ENCODE measurements at places on chromosomes 2 and 18.

DNA sequence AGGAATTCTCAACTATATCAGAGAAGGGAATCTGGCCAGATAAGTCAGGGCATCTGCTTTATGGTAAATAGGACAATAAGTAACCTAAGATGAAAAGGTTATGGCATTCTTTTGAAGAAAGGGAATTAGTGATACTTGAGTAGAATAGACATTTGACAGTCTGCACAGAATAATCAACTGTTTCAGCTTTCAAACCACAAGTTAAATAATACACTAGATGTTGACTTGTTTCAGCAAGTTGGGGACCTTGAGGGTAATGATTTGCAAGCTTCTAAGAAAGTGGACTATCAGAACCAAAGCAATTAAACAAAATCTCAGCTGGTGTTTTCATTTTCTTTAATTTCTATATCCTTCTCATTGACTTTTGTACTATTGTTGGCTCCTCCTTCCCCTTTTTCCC, 54.5 kb downstream of the SLC39A10 start:
- no peak for DNase-seq

- DNase-seq, result no peak
These were observed 167.0 kb downstream of the NDUFA10 start for GRCh38 chr2:239858179-239858578.

- DNase-seq, result no peak
These were observed 81.3 kb downstream of the MOGAT1 start for GRCh38 chr2:222752746-222753145.

- DNase-seq, result no peak
These were observed 241.4 kb downstream of the NCKAP5 start for GRCh38 chr2:133326652-133327397.

DNA sequence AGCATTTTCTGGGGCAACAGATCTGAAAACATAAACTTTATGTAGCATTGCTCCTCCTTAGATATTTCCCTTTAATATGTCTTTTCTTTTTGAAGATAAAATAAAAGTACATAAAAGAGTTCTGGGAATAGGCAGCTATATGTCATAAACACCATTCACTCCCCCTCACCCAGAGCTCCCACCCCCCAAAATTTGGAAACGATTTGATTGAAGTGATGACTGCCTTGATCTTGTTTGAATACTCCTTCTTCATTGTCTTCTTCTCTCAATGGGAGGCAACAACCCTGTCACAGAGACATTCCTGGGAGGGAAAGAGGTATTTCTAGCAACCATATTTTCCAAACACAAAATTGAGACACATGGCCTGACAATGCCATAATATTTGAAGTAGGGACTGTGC, 369.3 kb downstream of the ARHGAP15 start:
- DNase-seq, result no peak

- peak; percentile 33 for DNase-seq
These were observed 27.4 kb downstream of the HPCAL1 start for GRCh38 chr2:10329880-10330699.

DNA sequence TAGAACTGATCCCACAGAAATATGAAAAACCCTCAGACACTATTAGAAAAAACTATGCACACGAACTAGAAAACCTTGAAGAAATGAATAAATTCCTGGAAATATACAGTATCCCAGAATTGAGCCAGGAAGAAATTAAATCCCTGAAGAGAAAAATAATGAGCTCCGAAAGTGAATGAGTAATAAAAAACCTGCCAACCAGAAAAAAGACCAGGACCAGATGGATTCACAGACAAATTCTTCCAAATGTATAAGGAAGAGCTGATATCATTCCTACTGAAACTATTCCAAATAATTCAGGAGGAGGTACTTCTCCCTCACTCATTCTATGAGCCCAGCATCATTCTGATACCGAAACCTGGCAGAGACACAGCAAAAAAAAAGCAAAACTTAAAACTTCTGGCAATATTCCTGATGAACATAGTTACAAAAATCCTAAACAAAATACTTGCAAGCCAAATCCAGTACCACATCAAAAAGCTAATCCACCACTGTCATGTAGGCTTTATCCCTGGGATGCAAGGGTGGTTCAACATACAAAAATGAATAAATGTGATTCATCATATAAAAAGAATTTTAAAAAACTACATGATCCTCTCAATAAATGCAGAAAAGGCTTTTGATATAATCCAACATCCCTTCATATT, 1397.6 kb upstream of the DDX18 start:
- no peak for DNase-seq

GRCh38 chr2:152920846-152921245, 202.4 kb downstream of the ARL6IP6 start:
- no peak for DNase-seq

- DNase-seq, result no peak
These were observed 68.3 kb downstream of the TMEFF2 start for GRCh38 chr2:192126426-192126825.

GRCh38 chr2:3493615-3494007, 25.7 kb downstream of the ADI1 start:
- DNase-seq, result no peak

DNA sequence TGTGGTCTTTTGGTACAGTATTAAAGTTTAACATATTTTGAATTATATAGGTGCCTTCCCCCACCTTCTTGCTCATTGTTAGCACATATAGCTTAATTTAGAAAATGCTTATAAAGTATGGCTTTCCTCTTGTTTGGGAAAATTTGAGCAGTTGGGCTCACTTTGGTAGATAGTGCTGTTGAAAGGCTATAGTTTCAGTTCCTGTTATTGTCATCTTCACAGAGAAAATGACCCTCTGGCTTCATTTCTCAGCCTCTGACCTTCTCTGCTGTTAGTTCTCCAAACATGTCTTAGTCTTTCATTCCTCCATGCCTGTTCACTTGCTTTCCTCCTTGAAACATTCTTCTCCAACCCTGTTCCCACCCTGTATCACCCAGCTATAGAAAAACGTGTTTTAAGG, 200.6 kb downstream of the WDR7 start:
- no peak for DNase-seq

GRCh38 chr18:48713309-48713708, 174.5 kb downstream of the CTIF start:
- DNase-seq, result no peak

DNA sequence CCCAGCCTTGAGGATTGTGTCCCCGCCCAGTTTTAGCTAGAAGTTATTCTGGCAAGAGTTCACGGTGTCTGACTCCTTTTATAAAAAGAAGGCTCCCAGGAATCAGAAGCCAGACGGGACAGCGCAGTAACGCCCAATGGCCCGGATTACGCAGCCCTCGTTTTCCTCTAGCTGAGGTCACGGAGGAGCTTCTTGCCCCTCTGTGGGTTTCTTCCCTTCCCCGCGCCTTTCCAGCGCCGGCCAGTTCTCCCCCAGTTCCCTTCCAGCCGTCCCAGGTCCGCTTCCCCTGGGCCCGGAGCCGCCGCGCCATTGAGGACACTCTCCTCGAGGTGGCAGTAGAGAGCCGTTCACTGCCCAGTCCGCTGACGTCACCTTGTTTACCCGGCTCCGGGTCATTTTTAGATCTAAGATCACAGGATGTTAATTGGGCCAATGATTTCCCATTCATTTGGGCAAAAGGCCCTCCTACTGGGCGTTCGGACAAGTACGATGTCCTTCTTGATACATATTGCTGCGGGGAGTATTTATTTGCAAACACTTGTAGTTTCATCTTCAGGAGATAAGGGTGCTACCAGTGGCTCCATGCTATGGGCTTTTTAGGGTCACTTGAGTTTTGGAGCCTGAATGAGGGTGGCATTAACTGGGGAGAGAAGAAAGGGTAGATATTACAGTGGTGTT, 81.5 kb upstream of the PPM1B start:
- DNase-seq, result peak; percentile 67

DNA sequence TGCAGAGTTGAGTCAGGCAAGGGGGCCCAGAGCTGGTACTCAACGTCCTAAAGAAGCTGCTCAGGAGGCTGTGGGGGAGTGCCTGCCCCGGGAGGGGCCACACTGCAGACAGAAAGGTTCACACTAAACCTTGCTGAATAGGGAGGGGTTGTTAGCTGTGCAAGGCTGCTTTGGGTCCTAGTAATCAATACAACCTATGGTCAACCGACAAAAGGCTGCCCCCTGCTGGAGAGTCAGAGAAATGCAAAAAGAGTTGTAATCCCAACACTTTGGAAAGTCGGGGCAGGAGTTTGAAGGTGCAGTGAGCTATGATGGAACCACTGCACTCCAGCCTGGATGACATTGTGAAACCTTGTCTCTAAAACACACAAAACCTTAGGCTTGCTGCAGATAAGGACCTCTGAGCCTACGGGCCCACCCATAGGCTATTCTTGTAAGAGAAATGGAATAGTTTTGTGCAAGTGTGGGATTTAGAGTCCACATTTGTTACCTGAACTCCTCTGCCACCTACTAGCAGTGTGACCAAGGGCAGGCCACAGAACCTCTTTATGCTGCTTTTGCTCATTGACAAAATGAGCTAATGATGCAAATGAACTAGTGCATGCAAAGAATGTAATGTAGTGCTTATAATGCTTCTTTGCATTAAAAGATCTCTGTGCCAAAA, 81.5 kb downstream of the PRPF40A start:
- peak; percentile 54 for DNase-seq

- DNase-seq, result no peak
These were observed 153.3 kb upstream of the HNRNPA3 start for GRCh38 chr2:177059293-177059692.

- DNase-seq, result no peak
These were observed 32.9 kb downstream of the APOB start for GRCh38 chr2:21010813-21011439.

DNA sequence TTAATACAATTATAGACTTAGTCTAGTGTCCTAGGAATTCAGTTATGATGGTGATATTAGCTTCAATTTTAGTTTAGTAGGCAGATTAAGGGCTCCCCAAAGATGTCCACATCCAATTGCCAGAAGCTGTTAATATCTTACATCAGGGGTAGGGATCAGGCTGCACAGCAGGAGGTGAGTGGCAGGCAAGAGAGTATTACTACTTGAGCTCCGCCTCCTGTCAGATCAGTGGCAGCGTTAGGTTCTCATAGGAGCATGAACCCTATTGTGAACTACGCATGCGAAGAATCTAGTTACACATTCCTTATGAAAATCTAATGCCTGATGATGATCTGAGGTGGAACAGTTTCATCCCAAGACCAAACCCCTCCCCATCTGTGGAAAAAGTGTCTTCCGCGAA, 54.9 kb downstream of the NYAP2 start:
- no peak for DNase-seq

GRCh38 chr2:85175369-85176299, 42.4 kb downstream of the TCF7L1 start:
- DNase-seq, result no peak

GRCh38 chr18:51235009-51235789, 37.7 kb upstream of the MEX3C start:
- no peak for DNase-seq

- no peak for DNase-seq
These were observed 71.5 kb downstream of the SFXN5 start for GRCh38 chr2:72999729-73000725.

- DNase-seq, result no peak
These were observed 52.2 kb downstream of the CDK15 start for GRCh38 chr2:201858281-201859184.

DNA sequence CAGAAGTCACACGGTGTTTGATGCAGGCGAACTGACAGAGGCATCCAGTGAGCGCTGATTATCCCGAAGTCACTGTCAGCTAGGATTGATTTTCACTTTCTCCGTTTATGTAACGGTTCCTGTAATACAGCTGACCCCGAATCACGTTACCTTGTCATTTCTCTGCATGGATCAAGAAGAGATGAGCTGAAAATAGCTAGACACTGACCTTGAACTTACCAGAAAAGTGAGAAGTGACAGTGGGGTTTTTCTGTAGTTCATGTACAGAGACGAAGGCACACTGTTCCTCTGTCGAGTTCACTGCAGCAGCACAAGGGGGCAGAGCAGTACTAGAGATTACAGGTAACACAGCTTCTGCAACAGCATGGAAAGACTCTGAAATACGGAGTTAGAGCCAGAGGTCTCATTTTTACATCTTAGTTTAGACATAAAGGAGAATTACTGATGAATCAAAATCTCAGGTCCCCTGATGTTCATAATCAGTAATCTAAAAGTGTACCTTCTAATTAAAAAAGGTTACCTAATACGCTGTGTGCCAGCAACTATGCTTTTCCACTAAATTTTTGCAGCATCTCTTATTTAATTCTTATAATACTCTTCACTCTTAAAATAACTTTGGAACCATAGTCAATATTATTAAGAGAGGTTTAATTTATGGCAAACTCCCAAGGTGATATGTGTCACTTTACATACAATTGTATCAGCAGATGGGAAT, 33.1 kb downstream of the ARHGAP15 start:
- DNase-seq, result peak; percentile 47

GRCh38 chr2:69624131-69624530, 19.4 kb downstream of the AAK1 start:
- no peak for DNase-seq

DNA sequence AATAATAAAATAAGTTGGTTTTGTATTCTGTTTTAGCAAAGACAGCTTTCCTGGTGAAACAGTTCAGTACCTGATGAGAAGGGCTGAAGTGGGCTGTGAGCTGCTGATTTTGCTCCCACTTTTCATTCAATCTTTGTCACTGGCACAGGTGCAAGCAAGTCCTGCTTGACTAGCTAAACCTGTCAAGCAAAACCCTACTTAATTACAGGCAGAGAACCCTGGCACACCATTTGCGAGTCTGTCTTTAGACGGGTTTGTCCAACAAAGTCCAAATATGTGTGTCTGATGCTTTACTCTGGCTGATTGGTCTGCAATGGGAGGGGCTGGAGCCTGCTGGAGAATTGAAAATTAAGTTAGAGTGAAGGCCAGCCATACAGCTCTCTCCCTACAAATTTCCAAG, 267.2 kb downstream of the EPHA4 start:
- no peak for DNase-seq

- DNase-seq, result no peak
These were observed 107.3 kb downstream of the PLCL1 start for GRCh38 chr2:197911667-197912066.

- no peak for DNase-seq
These were observed 47.1 kb upstream of the UBE2E3 start for GRCh38 chr2:180933332-180933731.

- no peak for DNase-seq
These were observed 11.5 kb downstream of the ROCK1 start for GRCh38 chr18:21100146-21100545.

DNA sequence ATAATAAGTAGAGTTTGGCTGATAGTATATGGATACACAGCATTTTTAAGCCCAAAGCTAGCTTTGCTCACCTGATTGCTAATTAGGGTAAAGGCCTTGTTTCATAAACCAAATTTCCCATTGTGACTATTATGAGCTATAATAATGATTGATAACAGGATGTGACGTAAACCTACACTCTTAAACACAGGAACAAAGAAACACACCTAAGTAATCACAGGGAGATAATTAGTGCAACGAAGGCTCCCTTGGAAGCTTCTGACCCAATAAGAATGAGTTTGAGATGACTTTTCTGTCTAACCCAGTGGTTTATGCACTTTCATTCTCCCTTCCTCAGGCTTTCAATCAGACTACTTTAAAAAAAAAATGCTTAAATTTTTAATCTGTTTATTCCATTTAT, 683.2 kb downstream of the SATB2 start:
- DNase-seq, result no peak
